ENCODE measurements at places on chromosomes 1 and 21.

GRCh38 chr21:42983103-42983502 is 8.7 kb downstream of the PKNOX1 start:
- no peak for DNase-seq

DNA sequence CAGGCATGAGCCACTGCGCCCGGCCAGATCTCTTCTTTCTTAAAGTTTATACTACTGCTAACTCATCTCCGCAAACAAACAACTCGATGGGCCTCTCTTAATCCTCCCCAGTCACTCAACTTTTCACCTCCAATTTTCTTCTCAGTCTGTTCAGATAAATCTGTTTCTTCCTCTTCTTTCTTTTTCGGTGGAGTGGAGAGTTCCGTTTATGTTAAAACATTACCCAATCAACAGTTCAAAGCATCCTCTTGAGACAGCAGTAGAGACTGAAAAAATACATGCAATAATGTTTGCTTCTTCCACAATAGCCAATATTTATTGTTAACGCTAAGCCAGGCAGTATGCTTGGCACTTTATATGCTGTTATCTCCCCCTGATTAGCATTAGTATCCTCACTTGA is 1.4 kb upstream of the ANKRD13C start:
- no peak for DNase-seq

DNA sequence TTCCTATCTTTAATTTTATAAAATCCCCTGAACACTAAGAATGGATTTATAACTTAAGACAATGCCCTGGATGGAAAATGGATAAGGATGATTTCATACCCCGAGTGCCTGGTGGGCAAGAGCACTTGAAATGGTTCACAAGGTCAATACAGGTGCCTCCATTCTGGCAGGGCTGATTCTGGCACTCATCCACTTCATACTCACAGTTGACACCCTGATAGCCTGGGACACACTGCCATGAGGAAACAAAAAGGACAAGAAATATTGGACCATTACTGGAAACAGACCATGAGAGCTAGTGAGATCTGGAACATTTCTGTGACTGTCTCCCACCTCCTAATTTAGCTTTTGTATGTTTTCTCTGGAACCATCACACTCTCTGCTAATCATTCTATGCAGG is 39.1 kb upstream of the ADAM30 start:
- no peak for DNase-seq

DNA sequence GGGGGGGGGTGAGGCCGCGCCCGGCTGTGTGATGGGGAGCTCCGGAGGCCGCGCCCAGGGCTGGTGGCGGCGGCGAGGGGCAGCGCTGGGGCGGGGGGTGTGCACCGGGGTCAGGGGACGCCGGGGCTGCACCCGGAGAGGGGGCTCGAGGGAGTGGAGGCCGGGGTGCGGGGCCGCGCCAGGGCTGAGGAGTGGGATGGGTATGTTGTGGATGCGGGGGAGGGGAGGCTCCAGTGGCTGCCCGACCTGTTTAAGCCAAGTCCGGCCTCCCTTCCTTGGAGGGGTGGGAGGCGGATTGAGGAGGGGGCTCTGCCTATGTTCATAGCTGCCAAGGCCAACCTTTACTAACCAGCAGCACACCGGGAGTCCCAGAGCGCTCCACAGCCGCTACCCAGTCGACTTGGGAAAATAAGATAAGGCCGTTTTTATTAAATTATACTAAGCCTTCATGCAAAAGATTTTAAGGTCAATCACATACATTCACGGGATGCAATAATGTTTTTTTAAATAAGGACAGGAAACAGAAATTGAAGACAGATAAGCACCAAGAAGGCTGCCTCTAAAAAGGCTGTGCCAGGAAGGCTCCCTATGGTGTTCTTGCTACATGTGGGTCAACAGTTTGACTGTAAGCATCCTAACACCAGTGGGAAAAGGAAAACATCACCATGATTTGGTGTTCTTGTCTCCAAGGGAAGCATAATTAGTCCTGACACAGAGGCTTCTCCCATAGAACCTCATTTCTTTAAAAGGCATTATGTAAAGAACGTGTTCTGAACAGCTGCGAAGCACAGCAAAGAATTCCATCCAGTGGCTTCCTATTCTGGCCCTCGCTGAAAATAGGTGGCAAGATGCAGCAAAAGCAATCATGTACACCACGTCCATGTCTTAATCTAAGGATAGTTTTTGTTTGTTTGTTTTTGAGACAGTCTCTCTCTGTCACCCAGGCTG is 626 bp upstream of the HLCS start:
- no peak for DNase-seq

DNA sequence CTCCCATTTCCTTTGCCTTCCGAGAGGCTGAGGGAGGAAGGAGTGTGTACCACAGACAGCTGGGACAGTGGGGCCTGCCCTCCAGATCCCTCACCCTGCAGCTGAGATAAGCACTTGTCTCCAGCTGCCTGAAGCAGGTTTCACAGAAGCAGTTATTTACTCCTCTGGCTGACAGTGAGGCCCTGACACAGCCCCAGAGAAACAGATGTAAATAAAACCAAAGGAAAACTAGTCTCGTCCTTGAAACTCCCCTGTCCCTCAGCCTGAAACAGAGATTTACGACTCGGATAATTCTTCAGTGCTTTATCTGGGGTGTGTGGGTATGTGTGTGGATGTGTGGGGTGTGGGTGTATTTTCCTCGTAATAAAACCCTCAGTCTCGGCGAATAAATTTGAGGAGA is 181.1 kb downstream of the IGSF21 start:
- no peak for DNase-seq
